Spinal cord (tissue), 10 donors: ENCODE measurements at places on chromosomes 11 and 22. TPM values are rescaled to one million over a fixed set of nuclear protein-coding genes. Genes with fewer than 3 reads are reported as not detected.

The CDKN1C gene
- 107 TPM for total RNA-seq

The CADM1 gene
- 180 TPM for total RNA-seq

The PLXNB2 gene
- 41.1 TPM for total RNA-seq

The AIFM3 gene
- 29.4 TPM for total RNA-seq

The SEPTIN3 gene
- total RNA-seq, result 86.9 TPM

The FGF4 gene
- not detected for total RNA-seq

The POU2AF2 gene
- total RNA-seq, result not detected

The RBMXL2 gene
- total RNA-seq, result 1.4 TPM

The DDIAS gene
- 3.8 TPM for total RNA-seq

The EMID1 gene
- 10.3 TPM for total RNA-seq

The IL17REL gene
- total RNA-seq, result 0.22 TPM

The GAS2 gene
- total RNA-seq, result 32.2 TPM

The OR4C3 gene
- not detected for total RNA-seq

GRCh38 chr11:29485641-29486040 is 531.2 kb downstream of the KCNA4 start:
- DNase-seq, result no peak

DNA sequence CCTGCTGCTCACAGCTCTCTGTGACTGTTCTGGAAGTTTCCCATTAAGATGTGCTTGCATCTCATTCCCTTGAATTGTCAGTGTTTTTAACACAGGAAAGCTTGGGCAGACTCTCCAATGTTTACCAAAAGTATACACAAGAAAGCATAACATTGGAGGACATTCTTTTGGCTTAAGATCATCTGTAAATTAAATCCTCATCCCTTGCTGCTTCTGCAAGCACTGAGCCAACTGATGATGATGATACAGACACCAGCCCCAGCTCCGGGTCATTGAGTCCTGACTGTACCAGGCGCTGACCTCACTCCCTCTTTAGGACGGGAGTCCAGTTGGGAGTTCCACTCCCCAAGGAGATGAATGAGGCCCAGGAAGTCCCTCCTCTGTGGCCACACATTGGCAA is 23.8 kb downstream of the CD82 start:
- DNase-seq, result no peak

- no peak for DNase-seq
Measured at GRCh38 chr11:134170177-134170918, 53.4 kb downstream of the NCAPD3 start.

- peak; percentile 19 for DNase-seq
Measured at GRCh38 chr22:35921044-35921443, 107.6 kb downstream of the RBFOX2 start.

DNA sequence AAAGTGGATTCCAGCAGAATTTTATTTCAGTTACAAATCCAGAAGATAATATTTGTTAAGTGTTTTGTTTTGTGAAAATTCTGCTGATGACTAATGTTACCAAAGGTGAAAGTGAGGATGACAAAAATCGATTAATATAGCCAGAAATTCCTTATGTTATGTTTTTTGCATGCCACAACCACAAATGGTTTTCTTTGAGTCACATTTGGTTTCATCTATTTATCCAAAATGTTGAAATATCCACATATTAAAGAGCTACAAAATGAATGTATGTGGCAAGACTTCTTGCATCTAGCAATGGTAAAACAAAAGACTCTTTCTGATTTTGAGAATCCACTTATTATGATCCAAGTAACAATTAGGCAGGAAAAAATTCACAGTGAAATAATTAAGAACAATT is 150.1 kb upstream of the LRRC4C start:
- DNase-seq, result no peak

- DNase-seq, result no peak
Measured at GRCh38 chr22:44522526-44523170, 24.6 kb upstream of the RTL6 start.

DNA sequence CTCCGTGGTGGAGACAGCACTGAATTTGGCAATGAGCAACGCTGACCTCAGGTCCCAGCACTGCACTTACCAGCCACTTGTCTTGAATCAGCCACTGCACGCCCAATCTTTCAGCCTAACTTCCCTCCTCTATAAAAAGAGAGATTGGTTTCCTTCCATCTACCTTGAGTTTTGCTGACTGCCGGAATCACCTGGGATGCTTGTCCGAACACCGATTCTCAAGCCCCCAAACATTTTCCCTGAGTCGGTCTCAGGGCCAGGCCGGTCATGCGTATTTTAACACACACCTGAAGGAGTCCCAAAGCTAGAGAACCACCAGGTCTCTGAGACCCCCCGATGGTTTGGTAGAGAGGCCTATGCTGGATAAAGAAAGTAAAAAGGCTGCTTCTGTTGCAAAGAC is 131.5 kb downstream of the SPATA19 start:
- DNase-seq, result no peak

- DNase-seq, result no peak
Measured at GRCh38 chr22:24146194-24146616, 35.1 kb upstream of the SUSD2 start.

DNA sequence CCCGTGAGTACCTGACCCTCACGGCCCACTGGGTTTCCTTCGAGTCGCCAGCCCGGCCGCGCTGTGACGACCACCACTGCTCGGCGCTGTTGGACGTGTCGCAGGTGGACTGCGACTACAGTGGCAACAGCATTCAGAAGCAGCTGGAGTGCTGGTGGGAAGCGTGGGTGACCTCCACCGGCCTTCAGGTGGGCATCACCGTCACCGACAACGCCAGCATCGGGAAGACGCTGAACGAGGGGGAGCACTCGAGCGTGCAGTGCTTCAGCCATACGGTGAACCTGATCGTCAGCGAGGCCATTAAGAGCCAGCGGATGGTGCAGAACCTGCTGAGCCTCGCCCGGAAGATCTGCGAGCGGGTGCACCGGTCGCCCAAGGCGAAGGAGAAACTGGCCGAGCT is 32.2 kb downstream of the ZBED4 start:
- DNase-seq, result no peak

DNA sequence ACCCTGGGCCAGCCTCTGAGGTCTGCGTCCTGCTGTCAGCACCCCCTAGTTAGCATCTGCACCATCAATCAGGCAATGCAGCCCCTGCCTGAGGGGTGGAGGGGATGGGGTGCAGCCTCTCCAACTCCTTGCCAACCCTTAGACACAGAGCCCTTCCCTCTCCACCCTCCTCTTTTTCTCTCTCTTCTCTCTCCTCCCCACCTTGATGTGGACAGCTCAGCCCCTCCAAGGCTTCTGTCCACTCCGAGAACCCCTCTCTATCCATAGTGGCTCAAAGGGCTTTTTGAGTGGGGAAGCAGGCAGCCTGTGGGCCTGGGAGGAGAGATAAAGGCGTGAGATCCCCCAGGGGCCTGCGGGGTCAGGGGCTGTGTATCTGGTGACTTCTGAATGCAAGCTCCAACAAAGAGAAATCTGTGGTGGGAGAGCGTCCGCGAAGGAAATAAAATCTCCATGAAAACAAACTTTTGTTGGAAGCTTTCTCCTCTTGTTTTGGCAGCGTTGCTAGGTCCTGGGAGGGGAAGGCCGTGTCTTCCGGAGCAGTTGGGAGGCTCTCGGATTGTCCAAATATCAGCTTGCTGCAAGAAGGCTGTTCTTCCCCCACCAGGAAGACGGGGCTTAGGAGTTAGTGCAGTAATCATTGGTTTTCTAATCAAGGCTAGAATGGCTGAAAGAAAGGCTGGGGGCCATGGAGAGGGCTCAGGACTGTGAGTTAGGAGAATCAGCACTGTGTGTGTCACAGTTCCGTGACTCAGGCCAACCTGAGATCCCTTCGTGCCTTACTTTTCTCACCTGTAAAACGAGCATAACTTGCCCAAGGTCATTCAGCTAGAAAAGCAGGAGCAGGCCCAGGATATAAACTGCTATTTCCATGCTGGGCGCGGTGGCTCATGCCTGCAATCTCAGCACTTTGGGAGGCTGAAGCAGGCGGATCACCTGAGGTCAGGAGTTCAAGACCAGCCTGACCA is 50.3 kb downstream of the PKNOX2 start:
- DNase-seq, result peak; percentile 40

DNA sequence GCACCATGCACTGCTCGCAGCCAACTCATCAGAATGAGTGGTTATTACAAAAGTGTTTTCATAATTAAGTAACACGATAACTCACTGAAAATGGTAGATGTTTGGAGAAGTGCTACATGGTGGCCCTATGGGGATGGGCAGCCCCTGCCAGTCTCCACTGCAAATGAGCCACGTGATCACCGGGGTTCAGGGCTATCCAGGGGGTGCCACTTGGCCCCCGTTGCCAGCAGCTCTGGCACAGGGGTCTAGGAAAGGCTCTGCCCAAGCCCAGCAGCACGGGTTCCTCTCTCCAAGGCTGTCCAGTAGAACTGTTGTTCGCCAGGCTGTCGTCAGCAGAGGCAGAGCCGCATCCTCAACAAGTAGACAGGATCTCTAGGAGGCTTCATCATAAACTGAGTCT is 382.1 kb upstream of the B3GAT1 start:
- no peak for DNase-seq

GRCh38 chr22:36377022-36377631 is 10.6 kb downstream of the MYH9 start:
- no peak for DNase-seq

DNA sequence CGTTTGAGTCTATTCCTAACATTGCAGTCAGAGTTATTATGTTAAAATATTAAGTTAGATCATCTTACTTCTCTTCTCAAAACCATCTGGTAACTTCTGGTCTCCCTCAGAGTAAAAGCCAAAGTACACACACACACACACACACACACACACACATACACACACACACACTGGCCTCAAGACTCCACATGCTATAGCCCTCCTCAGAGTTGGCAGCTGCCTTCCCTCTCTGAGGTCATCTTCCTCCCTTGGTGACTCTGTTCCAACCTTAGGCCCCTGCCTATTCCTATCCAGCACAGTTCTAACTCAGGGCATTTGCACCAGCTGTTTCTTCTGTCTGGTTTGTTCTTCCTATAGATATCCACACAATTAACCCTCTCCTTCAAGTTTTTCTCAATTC is 272.0 kb upstream of the SESN3 start:
- DNase-seq, result no peak

- DNase-seq, result no peak
Measured at GRCh38 chr11:73430326-73430725, 54.1 kb downstream of the RELT start.

DNA sequence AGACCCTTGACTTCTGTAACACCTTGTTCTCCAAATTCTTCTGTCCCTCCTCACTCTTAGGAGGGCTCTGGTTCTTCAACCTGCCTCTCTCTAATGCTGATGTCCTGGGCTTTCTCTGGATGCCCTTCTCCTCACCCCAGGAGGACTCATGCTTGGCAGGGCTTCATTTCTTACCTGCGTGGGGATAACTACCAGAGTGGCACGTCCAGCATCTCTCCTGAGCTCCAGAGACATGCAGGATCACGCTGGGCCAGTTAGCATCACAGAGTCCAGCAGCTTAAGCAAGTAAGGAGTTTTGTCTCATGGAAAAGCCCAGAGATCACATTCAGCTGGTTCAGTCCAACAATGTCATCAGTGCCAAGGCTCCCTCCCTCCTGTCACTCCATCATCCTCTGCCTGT is 36.4 kb downstream of the RTL6 start:
- DNase-seq, result no peak

DNA sequence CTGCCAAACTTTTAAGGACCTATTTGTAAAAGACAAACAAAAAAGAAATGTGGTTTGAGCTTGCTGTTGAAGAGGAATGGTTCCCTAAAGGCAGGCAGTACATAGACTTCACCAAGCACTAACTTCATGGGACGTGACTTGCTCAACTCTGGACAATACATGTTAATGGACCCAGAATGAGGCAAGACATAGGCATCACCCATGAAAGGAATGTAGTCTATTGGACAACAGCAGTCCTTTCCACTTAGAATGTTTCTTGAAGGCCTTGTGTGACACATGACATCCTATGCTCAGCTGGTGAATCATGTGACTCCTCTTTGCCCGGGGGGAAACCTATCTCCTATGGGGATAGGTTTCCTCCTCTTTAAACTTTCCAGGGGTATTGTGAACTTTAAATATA is 246.4 kb upstream of the BLID start:
- DNase-seq, result no peak
